ENCODE measurements at places on chromosomes 3 and 15. TPM values are rescaled to one million over a fixed set of nuclear protein-coding genes. Genes with fewer than 3 reads are reported as not detected.

The FGF7 gene
- polyA plus RNA-seq, result 15.3 TPM

The USP8 gene
- 59.8 TPM for polyA plus RNA-seq

The SLC24A5 gene
- 0.52 TPM for polyA plus RNA-seq

- DNase-seq, result no peak
Observed at GRCh38 chr15:94247789-94248638, 16.7 kb downstream of the MCTP2 start.

The ALDH1L1 gene
- polyA plus RNA-seq, result 33.1 TPM

- DNase-seq, result no peak
Observed at GRCh38 chr3:10706156-10706739, 109.8 kb upstream of the SLC6A11 start.

DNA sequence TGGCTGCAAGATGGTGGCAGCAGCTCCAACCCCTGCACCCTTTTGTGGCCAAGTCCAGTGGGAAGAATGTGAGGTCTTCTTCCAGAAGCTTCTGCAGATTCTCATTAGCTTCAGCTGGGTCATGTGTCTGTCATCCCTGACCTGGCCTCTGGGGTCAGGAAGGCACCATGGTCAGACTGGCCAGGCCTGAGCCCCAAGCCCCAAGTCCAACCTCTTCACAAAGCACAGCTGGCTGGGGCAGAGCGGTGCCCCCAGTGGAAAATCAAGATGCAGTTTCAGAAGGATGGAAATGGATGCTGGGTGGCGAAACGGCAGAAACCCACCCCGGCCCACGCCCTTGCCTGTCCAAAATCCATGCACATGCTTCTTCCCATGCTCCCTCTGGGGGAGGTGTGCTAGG is 15.9 kb upstream of the GATA2 start:
- no peak for DNase-seq

The HCLS1 gene
- polyA plus RNA-seq, result 8.0 TPM
